ENCODE measurements at places on chromosomes 6 and 20.

DNA sequence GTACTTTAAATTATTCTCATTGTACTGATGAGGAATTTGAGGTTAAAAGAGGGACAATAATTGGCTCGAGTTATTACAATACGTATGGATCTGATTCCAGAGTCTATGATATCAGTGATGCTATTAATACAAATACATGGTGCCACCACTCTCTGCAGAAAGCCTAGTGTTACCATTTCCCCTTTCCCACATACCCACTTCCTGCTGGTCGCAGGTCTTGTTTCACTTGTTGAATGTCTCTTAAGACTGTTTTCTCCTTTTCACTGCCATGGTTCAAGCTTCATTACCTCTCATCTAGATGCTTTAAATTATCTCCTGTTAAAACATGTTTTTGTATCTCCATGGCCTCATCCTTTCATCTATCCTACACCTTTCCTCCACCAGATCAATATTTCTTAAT, 62.0 kb downstream of the FHL5 start:
- H3K4me3 ChIP-seq: no peak overlapping the region
- DNase-seq: no peak
- H3K27me3 ChIP-seq: peaks cover 3% of the 10 kb centered on the region
- H3K4me1 ChIP-seq: peaks cover 7% of the 10 kb centered on the region
- no peaks in the 10 kb centered on the region for H3K36me3 ChIP-seq

GRCh38 chr6:75550544-75551167, 51.0 kb upstream of the SENP6 start:
- H3K27ac ChIP-seq: no peak overlapping the region
- no peak overlapping the region for H3K4me3 ChIP-seq
- no peaks in the 10 kb centered on the region for H3K27me3 ChIP-seq
- H3K4me1 ChIP-seq: no peaks in the 10 kb centered on the region
- no peaks in the 10 kb centered on the region for H3K36me3 ChIP-seq

- DNase-seq: no peak
- H3K27ac ChIP-seq: no peak overlapping the region
- H3K4me3 ChIP-seq: no peak overlapping the region
- no peaks in the 10 kb centered on the region for H3K4me1 ChIP-seq
- H3K27me3 ChIP-seq: peaks cover 2% of the 10 kb centered on the region
- no peaks in the 10 kb centered on the region for H3K36me3 ChIP-seq
These were observed 769.2 kb upstream of the DEFB115 start for GRCh38 chr20:30487947-30488926.

DNA sequence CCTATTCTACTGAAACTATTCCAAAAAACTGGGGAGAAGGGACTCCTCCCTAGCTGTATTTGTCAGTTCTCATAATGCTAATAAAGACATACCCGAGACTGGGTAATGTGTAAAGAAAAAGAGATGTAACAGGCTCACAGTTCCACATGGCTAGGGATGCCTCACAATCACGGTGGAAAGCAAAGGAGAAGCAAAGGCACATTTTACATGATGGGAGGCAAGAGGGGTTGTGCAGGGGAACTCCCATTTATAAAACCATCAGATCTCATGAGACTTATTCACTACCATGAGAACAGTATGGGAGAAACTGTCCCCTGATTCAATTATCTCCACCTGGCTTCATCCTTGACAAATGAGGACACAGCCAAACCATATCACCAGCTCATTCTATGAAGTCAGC, 111.2 kb upstream of the RIPOR2 start:
- no peaks in the 10 kb centered on the region for H3K27me3 ChIP-seq
- no peaks in the 10 kb centered on the region for H3K36me3 ChIP-seq
- no peak for DNase-seq
- no peak overlapping the region for H3K4me3 ChIP-seq

- H3K4me1 ChIP-seq: no peaks in the 10 kb centered on the region
- H3K27me3 ChIP-seq: no peaks in the 10 kb centered on the region
- H3K36me3 ChIP-seq: no peaks in the 10 kb centered on the region
- H3K4me3 ChIP-seq: no peak overlapping the region
- H3K27ac ChIP-seq: no peak overlapping the region
- no peak for DNase-seq
These were observed 163.0 kb downstream of the SLC24A3 start for GRCh38 chr20:19375395-19375794.

DNA sequence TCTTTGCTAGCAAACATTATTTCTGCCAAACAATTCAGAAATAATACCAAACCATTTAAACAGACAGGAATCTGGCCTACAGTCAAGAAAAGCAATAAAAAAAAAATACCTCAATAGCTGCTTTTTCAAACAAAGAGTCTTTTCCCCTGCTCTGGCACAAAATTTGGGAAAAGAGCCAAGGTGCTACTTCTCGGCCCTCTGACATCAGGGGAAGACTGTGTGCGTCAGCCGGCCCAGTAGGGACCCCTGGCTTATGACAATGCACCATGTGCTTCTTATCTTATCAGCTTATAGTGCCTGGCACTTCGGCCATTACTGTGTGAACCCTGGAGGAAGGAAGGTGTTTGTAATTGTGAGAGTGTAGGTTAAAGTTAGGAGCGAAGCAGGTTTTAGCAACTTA, 89.4 kb downstream of the PDE10A start:
- DNase-seq: no peak
- no peaks in the 10 kb centered on the region for H3K36me3 ChIP-seq
- no peaks in the 10 kb centered on the region for H3K4me1 ChIP-seq
- H3K4me3 ChIP-seq: no peak overlapping the region
- H3K27ac ChIP-seq: no peak overlapping the region

GRCh38 chr6:155635416-155635815, 179.8 kb upstream of the NOX3 start:
- H3K27ac ChIP-seq: no peak overlapping the region
- peaks cover 3% of the 10 kb centered on the region for H3K36me3 ChIP-seq
- no peaks in the 10 kb centered on the region for H3K4me1 ChIP-seq
- no peaks in the 10 kb centered on the region for H3K27me3 ChIP-seq
- no peak for DNase-seq

- no peak overlapping the region for H3K27ac ChIP-seq
- H3K36me3 ChIP-seq: no peaks in the 10 kb centered on the region
- peak overlapping the region; percentile 84 for H3K4me3 ChIP-seq
- DNase-seq: no peak
- H3K27me3 ChIP-seq: peaks cover 23% of the 10 kb centered on the region
- peaks cover 38% of the 10 kb centered on the region for H3K4me1 ChIP-seq
These were observed 1.5 kb downstream of the DLL1 start for GRCh38 chr6:170289180-170289931.

- peaks cover 3% of the 10 kb centered on the region for H3K4me1 ChIP-seq
- no peak overlapping the region for H3K4me3 ChIP-seq
- no peak overlapping the region for H3K27ac ChIP-seq
- H3K36me3 ChIP-seq: no peaks in the 10 kb centered on the region
- DNase-seq: no peak
These were observed 29.7 kb downstream of the MAP7 start for GRCh38 chr6:136520517-136520916.

DNA sequence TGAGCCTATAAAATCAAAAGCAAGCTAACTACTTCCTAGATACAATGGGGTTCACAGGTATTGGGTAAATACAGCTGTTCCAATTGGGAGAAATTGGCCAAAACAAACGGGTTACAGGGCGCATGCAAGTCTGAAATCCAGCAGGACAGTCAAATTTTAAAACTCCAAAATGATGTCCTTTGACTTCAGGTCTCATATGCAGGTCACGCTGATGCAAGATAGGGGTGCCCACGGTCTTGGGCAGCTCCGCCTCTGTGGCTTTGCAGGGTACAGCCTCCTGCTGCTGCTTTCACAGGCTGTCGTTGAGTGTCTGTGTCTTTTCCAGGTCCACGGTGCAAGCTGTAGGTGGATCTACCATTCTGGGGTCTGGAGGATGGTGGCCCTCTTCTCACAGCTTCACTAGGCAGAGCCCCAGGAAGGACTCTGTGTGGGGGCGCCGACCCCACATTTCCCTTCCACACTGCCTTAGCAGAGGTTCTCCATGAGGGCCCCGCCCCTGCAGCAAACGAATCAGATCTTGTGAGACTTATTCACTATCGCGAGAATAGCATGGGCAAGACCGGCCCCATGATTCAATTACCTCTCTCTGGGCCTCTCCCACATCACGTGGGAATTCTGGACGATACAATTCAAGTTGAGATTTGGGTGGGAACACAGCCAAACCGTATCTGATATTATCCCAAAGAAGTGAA, 11.9 kb upstream of the SMIM29 start:
- H3K4me3 ChIP-seq: no peak overlapping the region
- no peaks in the 10 kb centered on the region for H3K27me3 ChIP-seq
- no peak overlapping the region for H3K27ac ChIP-seq
- peaks cover 3% of the 10 kb centered on the region for H3K36me3 ChIP-seq

GRCh38 chr6:138339024-138339423, 38.7 kb upstream of the SMIM28 start:
- no peak overlapping the region for H3K27ac ChIP-seq
- no peaks in the 10 kb centered on the region for H3K4me1 ChIP-seq
- no peak for DNase-seq

DNA sequence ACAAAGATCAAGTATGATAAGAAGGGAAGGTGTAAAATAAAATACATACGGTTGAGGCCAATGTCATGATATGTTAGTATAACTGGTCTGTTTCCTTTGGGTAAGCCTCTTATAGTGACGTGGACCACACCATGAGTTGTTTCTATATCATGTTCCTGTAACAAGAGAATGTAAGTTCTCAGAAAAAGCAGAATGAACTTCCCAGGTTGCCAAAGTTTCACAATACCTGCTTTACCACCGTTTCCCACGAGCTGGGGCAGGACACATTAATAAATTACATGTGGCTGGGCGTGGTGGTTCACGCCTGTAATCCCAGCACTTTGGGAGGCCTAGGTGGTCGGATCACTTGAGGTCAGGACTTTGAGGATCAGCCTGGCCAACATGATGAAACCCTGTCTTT, 42.6 kb upstream of the SLA2 start:
- DNase-seq: no peak
- H3K27ac ChIP-seq: no peak overlapping the region
- H3K27me3 ChIP-seq: no peaks in the 10 kb centered on the region
- peaks cover 12% of the 10 kb centered on the region for H3K36me3 ChIP-seq

GRCh38 chr6:41551086-41551700, 5.0 kb downstream of the FOXP4 start:
- H3K4me3 ChIP-seq: no peak overlapping the region
- peaks cover 15% of the 10 kb centered on the region for H3K4me1 ChIP-seq
- no peak for DNase-seq
- H3K36me3 ChIP-seq: peaks cover 5% of the 10 kb centered on the region
- H3K27me3 ChIP-seq: no peaks in the 10 kb centered on the region

GRCh38 chr20:32040142-32040953, 11.7 kb upstream of the HCK start:
- H3K4me1 ChIP-seq: peaks cover 37% of the 10 kb centered on the region
- H3K36me3 ChIP-seq: no peaks in the 10 kb centered on the region
- peak overlapping the region; percentile 69 for H3K4me3 ChIP-seq
- peak overlapping the region; percentile 75 for H3K27ac ChIP-seq
- peak; percentile 74 for DNase-seq

GRCh38 chr20:34061695-34062094, 50.3 kb downstream of the EIF2S2 start:
- peaks cover 7% of the 10 kb centered on the region for H3K36me3 ChIP-seq
- H3K4me1 ChIP-seq: peaks cover 35% of the 10 kb centered on the region
- peak overlapping the region; percentile 56 for H3K27ac ChIP-seq
- no peak overlapping the region for H3K4me3 ChIP-seq

DNA sequence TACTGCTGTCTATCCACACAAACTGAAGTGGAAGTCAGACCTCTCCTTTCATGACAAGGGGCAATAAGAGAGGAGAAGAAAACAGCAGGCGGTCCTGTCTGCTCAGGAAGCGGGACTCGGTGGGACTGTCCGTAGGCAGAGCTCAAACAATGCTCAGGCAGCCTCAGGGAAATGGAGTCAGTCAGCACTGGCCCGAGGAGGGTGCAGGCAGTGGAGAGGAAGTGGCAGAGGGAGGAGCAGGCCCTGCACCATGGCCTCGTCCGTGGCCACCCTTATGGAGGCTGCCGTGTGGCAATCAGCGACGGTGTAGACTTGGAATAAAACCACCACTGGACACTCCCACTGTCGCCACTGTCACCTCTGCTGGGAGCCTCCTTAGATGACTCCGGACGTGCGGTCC, 19.6 kb downstream of the FOXC1 start:
- peaks cover 7% of the 10 kb centered on the region for H3K4me1 ChIP-seq
- DNase-seq: no peak
- H3K36me3 ChIP-seq: peaks cover 10% of the 10 kb centered on the region
- no peak overlapping the region for H3K4me3 ChIP-seq
- H3K27me3 ChIP-seq: peaks cover 32% of the 10 kb centered on the region

GRCh38 chr6:71388856-71389527, 100.4 kb downstream of the OGFRL1 start:
- no peaks in the 10 kb centered on the region for H3K4me1 ChIP-seq
- H3K27ac ChIP-seq: no peak overlapping the region
- no peaks in the 10 kb centered on the region for H3K36me3 ChIP-seq
- peaks cover 1% of the 10 kb centered on the region for H3K27me3 ChIP-seq
- H3K4me3 ChIP-seq: no peak overlapping the region
- DNase-seq: no peak

- no peak overlapping the region for H3K27ac ChIP-seq
- H3K4me1 ChIP-seq: no peaks in the 10 kb centered on the region
- DNase-seq: no peak
These were observed 48.0 kb upstream of the SEC63 start for GRCh38 chr6:108005961-108006360.

GRCh38 chr6:57276946-57277345, 40.5 kb upstream of the PRIM2 start:
- DNase-seq: no peak
- H3K4me3 ChIP-seq: no peak overlapping the region
- no peaks in the 10 kb centered on the region for H3K36me3 ChIP-seq
- no peaks in the 10 kb centered on the region for H3K4me1 ChIP-seq
- H3K27ac ChIP-seq: no peak overlapping the region

DNA sequence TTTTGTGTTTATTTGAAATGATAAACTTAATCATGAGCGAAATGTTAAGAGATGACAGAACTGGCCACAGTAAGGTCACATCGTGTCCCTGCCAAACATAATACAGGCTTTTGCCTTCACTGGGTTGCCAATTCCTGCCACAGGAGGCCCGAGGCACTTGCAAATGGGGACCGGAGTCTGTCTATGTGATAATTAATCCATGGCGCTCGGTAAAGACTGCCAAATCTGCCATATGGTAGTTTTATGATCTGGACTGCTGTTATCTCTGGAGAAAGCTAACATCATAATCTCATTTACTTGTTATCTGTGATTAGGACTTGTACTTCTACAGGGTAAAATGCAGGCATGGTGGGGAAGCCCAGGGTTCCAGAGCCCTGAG, 170.5 kb upstream of the TSHZ2 start:
- H3K27ac ChIP-seq: no peak overlapping the region
- H3K4me1 ChIP-seq: no peaks in the 10 kb centered on the region
- DNase-seq: no peak
- H3K36me3 ChIP-seq: no peaks in the 10 kb centered on the region
- H3K27me3 ChIP-seq: peaks cover 5% of the 10 kb centered on the region

- H3K4me1 ChIP-seq: no peaks in the 10 kb centered on the region
- no peaks in the 10 kb centered on the region for H3K36me3 ChIP-seq
- H3K27me3 ChIP-seq: no peaks in the 10 kb centered on the region
- H3K27ac ChIP-seq: no peak overlapping the region
- H3K4me3 ChIP-seq: no peak overlapping the region
These were observed 6.7 kb upstream of the IFT52 start for GRCh38 chr20:43583982-43584432.

Data from memory B cell (primary cell).